ENCODE measurements at places on chromosomes 2 and 18.

DNA sequence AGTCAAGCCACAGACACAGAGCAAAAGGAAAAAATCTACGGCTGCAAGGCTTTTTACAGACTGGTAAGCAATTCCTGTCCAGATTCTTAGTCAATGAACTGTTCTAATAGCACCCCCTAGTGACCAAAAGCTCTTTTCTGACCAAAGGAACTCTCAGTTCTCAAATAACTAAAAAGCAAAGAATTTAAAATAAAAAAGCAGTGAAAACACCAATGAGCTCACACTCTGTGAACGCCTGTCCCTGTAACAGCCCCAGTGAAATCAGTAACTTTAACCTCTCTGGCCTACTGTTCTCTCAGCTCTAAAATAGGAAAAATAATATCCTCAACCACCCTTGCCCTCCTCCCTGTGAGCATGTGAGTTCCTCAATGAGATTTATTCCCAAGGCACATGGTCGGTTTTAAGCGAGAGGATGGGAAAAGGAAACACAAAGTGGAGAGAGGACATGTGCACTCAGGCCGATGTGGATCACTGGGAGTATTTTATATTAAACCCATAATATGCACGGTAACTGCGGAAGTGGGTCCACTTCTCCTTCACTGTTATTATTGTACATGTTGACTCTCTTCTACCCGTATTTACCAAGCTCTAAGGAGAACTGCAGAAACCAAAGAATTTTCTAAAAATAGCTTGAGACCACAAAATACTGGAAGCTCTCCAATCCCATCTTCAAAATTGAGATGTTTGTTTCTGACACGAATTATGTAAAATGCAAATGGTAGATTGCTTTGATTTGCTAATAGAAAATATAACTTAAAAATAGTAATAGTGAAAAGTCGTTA is 128.5 kb downstream of the STK39 start:
- peak; percentile 38 for DNase-seq

GRCh38 chr2:195428673-195429072 is 228.4 kb upstream of the SLC39A10 start:
- no peak for DNase-seq

DNA sequence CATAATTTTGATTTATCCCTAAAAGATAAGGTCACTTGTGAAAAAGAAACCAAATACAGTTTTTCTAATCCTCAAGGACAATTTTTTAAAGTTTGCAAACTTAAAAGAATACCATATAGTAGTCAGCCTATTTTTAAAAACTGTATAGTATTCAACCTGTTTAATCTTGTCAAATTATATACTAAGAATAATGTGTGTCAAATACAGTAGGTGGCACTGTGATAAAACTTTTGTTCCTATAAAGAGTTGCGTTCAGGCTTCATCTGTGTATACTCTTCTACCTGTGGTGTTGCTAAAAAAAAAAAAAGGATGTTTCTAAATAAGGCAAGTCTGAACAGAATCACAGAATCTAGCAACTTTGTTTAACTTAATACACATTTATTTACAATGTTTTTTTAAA is 68.6 kb downstream of the CCDC138 start:
- no peak for DNase-seq

DNA sequence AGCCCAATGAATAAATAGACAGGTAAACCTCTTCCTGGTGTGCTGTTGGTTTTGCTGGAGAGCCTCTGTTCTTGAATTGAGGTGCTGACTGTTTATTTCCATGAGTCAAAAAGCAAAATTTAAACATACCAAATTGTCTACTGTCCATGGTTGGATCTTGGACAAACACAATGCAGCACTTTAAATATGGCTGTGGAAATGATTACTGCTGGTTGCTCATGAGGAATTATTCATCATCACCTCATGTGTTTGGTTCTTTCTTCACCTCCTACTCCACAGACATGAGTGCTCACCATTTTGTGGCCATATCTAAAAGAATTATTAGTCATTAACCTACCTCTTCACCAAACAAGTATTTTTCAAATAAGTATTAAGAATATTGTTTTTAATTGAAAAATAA is 85.3 kb upstream of the GALNT5 start:
- DNase-seq: no peak

GRCh38 chr2:85446296-85447221 is 28.0 kb downstream of the SH2D6 start:
- DNase-seq: no peak

DNA sequence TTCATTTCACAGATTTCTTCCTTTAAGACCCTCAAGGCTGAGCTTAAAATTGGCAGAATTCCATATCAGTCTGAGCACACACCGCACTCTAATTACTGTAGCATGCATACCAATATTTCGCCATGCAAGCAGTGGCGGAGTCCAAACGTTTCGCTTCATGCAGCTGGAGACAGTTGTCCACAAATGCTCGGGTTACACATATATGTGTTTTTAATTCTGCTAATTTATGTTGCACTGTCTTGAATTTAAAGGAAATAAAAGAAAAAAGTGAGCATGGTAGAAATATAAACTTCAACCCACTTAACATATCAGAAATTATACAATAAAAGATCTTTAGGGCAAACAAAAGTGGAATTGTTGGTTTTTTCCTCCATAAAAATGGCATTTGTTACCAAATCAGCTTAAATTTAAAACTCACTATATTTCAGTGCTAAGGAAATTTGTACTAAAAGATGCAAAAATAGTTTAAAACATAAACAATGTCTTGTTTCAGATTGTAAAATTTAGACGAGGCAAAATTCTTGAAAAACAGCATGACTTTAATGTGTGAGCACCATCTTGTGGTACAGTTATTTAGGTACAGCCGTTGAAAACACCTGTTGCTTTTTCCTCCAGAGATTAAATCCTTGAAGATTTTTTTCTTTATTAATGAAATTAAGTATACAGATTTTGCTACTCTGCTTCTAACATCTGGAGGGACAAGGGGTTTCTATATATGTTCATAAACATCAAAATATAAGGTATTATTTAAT is 24.1 kb upstream of the KANSL1L start:
- no peak for DNase-seq

- DNase-seq: no peak
These were observed 997.4 kb upstream of the PIK3C3 start for GRCh38 chr18:40957533-40958070.

DNA sequence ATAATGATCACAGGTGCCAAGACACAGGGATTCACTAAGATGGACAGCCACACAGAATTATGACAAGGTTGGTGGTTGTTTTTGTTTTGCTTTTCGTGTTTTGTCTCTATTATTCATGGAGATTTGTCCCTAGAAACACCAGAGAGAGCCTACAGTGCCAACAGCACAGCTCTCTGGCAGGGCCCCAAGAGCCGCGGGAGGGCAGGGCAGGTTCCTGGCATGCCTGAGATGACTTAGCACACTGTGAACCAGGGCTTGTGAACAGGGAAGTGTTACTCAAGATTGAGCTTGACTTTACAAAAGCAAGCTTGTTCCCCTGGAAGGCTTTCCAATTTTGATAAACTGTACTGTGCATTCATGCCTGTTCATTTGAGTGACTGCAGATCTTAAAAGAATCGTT is 437.4 kb upstream of the SALL3 start:
- DNase-seq: no peak

DNA sequence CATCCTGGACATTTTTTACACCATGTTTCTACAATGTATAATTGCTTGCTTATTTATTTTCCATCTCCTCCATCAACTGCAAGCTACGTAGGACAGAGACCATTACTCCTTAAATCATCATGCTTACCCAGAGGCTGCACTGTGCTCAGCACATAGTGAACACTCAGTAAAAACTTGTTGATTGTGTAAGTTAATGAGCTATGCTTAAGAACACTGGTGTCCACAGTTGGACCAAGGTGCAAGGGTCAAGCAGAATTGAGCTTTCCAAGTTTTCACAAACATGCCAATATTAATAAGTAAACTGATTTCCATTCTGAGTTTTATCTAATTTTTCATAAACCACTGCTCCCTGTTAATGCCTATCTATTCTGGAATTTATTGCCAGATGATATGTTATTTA is 464.2 kb upstream of the TCF4 start:
- DNase-seq: no peak

DNA sequence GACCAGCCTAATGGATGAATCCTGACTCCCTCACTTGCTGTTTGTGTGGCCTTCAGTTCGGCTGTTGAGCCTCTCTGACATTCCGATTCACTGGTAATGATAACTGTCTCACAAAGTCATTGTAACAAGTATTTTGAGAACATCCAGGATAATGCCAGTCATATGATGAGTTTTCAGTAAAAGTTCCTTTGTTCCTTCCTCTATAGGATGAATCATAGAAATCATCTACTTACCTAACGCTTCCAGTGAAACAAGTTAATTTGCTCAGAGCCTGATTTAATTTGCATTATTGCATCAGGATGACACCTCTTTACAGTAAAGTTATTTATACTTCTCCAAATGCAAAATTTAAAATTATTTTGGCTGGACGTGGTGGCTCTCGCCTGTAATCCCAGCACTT is 32.0 kb downstream of the RAB31 start:
- no peak for DNase-seq

DNA sequence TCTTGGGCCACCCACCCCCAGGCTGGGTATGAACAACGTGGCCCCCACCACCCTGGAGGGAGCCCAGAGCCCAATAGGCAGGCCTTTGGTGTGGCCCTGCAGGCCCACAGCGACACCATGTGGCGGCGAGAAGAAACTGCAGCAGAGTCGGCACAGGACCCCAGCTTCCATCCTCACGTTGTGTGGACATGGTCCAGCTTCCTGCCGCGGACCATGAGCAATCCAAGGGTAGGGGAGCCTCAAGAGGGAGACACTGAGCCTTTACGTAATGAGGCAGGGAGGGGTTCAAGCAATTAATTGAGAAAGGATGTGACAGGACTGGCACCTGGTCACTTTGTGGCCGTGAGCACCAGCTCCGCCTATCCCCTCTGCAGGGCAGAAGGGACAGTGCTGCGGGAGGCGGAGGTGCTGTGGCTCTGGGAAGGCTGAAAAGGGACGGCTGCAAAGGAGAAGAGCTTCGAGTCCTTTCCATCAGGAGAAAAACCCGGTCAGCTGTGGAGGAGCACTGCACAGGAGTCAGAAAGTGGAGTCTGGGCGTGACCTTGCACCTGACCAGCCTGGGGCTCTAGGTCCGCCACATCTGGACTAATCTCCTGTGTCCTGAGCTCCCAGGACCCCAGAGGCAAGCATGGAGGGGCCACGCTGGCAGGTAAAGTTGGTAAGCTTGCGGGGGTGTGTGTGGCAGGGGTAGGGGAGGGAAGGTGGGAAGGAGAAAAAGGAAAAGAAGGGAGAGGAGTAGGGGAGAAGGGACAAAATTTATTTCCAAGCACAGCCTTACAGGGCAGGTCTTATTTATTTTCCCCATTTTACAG is 44.9 kb downstream of the TMEM37 start:
- DNase-seq: peak; percentile 17

GRCh38 chr2:159758686-159759085 is 39.3 kb downstream of the CD302 start:
- no peak for DNase-seq

- DNase-seq: no peak
These were observed 286.0 kb downstream of the TSN start for GRCh38 chr2:122041455-122041854.

- DNase-seq: no peak
These were observed 558.8 kb upstream of the CDH2 start for GRCh38 chr18:28735731-28736130.

- no peak for DNase-seq
These were observed 30.1 kb upstream of the EPC2 start for GRCh38 chr2:148614322-148615049.

DNA sequence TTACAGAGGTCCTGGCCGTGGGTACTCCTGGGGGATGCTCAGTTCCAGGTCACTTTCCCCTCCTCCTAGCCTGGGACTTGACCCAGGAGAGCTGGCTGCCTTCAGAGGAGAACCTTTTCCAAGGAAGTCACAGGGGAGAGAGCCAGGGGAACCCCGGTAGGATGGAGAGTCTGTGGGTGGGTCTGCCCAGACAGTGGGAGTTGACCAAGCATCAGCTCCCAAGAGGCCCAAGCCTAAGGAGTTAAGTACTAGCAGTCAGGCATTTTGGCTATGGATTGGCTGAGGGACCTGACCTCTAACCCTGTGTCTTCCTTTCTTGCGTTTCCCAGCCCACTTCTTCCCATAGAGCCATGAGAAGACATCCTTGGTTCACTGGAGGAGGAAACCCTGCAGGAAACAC is 48.8 kb upstream of the PLB1 start:
- DNase-seq: no peak

DNA sequence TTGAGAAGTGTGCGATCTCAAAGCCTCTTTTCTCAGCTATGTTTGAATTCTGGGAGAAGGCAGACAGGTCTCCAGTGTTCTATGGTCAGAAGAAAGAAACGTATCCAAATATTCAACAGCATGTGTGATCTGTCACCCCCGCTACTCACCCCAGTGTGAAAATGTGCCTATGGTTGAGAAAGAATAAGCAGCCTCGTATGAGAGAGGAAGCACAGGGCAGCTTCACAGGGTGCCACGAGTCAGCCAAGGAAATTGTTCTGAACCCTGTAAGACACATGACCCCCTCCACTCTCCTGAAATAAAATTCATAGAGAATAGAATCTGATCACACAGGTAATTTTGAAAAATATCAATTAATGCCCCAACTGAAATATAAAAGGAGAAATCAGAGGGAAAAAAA is 8.0 kb upstream of the SF3B1 start:
- no peak for DNase-seq

GRCh38 chr2:66560683-66561082 is 125.8 kb downstream of the MEIS1 start:
- DNase-seq: no peak

- DNase-seq: no peak
These were observed 22.4 kb upstream of the CCBE1 start for GRCh38 chr18:59719544-59720181.

- no peak for DNase-seq
These were observed 50.2 kb upstream of the MRPL33 start for GRCh38 chr2:27721335-27721734.

- DNase-seq: no peak
These were observed 122.6 kb downstream of the DYSF start for GRCh38 chr2:71575966-71576365.

Measured in brain pericyte (primary cell).